ENCODE measurements at places on chromosomes 1 and 21. TPM values are rescaled to one million over a fixed set of nuclear protein-coding genes. Genes with fewer than 3 reads are reported as not detected.

Gene OR2T11
- not detected for total RNA-seq

Gene GPR161
- not detected for total RNA-seq

Gene HSD3B1
- not detected for total RNA-seq

DNA sequence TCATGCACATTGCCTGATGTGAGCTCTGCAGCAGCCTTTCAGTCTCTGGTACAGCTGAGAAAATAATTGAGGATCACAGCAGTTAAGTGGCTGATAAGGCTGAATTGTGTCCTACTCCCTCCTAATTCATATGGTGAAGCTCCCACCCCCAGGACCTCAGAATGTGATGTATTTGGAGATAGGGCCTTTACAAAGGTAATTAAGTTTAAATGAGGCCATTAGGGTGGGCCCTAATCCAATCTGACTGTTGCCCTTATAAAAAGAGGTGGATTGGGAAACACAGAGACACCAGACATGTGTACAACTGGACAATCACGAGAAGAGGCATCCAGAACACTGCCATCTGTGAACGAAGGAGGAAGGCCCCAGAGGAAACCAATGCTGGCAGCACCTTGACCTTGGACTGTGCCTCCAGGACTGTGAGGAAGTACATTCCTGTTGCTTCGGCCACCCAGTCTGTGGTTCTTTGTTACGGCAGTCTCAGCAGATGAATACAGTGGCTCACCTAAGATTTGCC lies 148.1 kb downstream of the TRABD2B start:
- DNase-seq = no peak
- H3K36me3 ChIP-seq = no peaks in the 10 kb centered on the region
- H3K27me3 ChIP-seq = no peaks in the 10 kb centered on the region
- H3K4me1 ChIP-seq = no peaks in the 10 kb centered on the region
- H3K4me3 ChIP-seq = no peak overlapping the region

DNA sequence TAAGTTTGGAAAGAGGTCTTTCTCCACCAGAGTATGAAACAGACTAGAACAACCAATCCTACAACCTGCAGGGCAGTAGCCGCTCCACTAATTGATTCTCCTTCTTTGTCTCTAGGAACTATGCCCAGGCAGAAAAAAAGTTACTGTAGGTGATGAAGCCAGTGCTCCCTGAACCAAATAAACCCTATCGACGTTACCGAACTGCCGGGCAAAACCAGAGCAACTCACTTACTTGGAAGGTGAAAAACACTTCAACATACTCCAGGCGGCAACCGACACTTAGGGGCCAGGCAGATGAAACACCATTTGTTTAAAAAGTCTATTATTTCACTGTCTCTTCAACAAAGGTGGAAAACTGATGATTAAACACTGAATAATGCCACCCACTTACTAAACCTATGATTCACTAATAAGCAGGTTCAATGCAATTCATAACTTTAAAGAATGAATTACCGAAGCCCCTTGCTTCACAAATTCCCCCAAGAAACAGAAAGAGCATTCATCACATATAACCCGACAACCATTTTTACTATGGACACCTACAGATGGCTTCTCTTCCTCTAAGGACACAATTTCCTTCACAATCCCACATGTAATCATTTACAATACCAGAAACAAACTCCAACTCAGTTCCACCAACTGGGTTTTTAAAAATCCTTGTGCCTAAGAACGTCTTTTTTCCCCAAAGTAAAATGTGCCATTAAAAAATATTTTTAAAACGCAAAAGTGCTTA lies 1.6 kb downstream of the NRIP1 start:
- H3K27me3 ChIP-seq = no peaks in the 10 kb centered on the region
- DNase-seq = peak; percentile 38
- no peaks in the 10 kb centered on the region for H3K36me3 ChIP-seq
- peak overlapping the region; percentile 85 for H3K27ac ChIP-seq
- H3K4me3 ChIP-seq = peak overlapping the region; percentile 50

Measured in naive thymus-derived CD4-positive, alpha-beta T cell (primary cell).